Activated naive CD4-positive, alpha-beta T cell (primary cell): ENCODE measurements at places on chromosomes 3 and 15.

- DNase-seq, result no peak
Measured at GRCh38 chr15:100026041-100026440, 292.8 kb upstream of the LYSMD4 start.

DNA sequence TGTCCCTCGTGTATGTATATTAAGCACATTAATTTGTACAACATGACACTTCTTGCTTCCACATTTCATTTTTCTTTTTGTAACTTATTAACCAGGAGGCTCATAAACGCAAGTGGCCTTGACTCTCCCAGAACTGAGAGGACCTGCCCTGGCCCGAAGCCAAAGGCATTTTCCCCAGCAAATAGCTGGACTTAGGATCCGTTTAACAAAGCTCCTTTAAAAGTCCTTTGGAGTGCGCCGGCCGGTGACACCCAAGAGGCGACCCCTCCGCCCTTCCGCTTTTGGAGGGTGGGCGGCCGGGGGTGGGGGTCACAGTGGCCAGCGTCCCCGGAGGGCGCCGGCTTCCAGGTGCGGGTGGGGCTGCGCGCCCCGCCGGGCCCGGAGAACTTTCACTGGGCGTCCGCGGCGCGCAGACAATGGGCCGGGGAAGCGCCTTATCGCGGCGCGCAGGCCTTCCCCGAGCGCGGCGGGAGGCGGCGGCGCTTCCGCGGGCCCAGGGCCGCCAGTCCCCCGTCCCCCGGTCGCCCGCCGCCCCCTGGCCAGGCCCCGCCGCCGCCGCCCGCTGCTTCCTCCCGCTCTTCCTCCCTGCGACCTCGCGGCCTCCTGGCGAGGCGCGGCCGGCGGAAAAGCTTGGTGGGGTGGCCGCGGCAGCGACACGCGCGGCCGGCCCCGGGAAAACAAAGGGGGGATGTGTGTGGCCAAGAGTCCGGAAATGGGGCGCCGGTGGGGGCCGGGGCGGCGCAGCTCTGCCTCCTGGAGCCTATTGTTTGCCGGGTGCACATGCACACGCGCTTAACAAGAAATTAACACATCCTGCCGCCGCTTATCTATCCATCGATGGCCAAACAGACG, 613.4 kb downstream of the MCTP2 start:
- DNase-seq, result no peak

DNA sequence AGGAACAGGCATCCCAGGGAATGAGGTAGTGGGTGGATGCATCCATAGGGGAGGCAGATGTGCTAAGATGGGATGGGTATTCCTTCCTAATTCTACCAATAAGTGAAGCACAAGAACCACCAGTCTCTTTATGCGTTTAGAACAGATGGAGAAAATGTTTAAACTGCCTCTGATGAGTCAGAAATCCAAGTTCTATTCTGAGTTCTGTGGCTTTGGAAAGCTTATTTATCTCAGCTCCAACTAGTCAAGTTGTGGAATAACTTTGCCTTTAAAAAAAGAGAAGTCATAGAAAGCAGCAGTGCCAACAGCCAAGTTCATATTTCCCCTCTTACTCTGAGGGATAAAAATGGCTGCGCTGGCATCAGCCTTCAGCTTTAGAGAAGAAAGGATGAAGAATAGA, 761.7 kb downstream of the IGSF11 start:
- no peak for DNase-seq

- no peak for DNase-seq
Measured at GRCh38 chr3:148077318-148077923, 620.3 kb upstream of the AGTR1 start.

DNA sequence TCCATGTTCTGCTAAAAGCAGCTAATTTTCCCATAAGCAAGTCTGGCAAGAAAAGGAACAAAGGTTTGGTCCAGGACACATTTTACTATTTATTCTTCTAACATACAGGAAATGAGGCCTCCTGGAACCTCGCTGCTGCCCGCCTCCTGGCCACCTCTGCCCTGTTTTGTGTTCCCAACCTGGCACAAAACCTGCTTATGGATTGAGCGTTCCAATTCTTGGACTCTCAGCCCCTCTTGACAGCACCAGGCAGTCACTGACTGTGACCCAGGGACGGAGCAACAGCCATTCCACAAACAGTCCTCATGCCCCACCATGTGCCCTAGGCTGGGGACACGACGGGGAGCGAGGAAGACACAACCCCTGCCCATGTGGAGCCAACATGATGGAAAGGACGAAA, 11.6 kb upstream of the SSUH2 start:
- DNase-seq, result no peak

DNA sequence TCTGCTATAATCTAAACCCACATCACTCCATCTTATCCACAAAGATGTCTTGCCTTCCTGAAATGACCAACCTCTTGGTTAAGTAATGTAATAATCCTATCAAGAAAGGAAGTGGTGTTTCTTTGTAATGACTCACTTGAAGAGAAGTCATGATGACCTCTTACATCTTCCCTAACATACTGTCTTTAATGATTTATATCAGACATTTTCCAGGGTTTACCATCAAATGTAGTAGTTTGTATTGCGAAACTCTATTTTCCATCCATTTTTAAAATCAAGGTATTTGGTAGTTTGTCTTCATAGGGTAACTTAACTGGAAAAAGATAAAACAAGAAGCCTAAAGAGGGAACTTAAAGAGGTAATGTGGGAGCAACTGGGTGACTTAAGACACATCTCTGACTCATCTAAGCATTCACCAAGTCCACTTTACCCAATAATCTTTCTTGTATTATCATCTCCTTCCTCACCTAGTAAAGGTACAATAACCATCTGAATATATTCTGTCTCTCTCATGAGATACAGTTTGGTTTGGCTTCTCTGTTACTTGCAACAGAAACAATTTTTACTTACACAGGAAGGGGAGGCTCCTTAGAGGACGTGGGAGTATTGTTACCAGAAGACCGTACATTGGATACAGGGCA, 5.7 kb upstream of the MAPK6 start:
- DNase-seq, result no peak

DNA sequence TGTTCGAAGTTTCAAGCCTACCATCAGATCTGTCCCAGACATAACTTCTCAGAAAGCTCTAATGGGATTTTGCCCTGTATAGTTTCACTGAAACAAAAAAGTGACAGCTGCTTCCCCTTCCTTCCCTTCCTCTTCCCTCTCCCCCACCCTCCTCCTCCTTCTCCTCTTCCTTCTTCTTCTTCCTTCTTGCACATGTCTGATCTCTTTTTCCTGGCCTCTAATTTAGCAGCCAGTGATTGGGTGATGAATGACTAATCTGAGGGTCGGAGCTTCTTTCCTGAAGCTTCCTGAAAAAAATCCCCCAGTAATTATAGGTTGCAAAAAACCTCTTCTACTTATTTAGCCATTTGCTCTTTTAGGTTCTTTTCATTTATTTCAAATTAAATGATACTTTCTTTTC, 168.7 kb downstream of the POTEB3 start:
- DNase-seq, result no peak

DNA sequence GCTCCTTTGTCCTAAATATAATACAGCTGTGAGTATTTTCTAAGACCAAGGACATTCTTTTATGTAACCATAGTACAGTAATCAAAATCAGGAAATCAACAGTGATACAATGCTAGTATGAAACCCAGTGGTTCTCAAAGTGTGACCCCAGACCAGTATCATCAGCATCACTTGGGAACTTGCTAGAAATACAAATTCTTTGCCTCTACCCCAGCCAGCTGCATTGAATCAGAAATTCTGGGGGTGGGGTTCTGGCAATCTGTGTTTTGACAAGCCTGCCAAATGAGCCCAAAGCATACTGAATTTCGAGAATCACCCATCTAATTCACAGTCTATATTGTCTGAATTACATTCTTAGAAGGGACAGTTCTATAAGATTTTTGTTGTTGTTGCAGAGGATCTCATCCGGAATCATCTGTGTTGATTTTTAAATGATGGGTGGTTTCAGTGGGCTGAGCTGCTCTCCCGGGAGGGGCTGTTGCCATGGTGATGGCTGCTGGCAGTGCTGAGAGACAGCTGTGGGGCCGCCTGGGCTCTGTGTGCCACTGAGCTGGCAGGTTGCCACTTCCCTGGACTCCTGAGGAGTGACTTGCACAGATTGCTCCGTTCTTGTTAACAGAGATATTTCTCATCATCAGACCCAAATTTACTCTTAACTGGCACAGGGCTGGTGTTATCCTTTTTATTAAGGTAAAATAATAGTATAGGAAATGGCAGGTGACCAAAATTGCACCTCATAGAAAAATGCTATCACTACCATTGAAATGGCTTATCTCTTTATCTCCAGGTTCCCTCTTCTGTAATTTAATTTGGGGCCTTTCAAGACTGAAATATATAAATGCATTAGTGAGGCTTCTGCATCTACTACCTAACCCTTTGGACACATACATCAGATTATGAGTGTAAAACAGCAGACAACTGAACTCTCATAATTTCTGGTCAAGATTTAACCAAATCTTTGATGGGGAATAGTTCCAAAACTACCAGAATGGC, 56.5 kb downstream of the NEK11 start:
- no peak for DNase-seq

DNA sequence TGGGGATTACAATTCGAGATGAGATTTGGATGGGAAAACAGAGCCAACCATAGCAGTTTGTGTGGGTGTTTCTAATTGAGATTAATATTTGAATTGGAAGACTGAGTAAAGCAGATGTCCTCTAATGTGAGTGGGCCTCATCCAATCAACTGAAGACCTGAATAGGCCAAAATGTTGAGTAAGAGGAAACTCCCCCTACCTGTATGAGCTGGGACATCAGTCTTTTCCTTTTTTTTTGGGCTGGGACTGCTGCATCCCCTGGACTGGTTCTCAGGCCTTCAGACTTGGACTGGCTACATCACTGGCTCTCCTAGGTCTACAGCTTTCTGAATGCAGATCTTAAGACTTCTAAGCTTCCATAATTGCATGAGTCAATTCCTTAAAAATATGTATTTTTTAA, 144.1 kb downstream of the CD47 start:
- no peak for DNase-seq

GRCh38 chr3:59753808-59754450, 704.1 kb upstream of the CFAP20DC start:
- DNase-seq, result no peak

DNA sequence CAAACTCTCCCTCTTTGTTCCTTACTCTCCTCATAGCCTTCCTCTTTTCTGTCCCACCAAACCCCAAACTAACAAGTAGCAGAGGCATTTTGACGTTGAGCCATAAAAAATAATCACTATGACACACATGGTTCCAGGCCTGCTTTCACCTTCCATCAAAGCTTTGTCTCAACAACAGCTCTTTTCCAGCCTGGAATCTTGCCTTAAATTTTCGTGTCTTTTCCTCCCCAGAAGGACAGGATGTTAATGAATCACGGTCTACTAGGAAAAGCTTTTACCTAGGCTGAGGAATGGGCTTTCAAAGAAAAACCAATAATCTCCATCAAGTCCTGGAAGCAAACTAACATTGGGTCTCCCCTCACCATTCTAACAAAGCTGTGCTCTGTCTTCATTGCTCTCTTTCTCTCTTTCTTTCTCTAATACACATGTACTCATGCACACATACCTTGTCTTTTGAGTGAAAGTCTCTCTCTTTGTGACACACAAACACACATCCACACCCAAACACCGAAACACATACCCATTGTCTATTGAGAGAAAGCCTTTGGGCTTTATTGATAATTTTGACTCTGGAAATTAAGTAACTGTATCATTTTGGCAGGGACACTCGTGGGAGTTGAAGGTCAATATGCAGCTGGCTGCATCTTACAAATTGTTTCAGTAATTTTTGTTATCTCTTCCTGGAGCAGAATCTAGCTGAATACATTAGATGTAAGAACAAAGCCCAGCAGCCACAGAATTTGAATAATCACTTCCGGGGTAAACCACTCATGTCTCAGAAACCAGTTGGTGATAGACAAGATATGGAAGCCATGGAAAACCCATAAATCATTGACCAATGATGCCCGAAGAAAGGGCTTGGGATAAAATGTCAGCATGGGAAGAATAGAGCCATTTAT, 107.4 kb upstream of the SLC4A7 start:
- DNase-seq, result no peak

GRCh38 chr3:172699031-172699430, 11.8 kb downstream of the NCEH1 start:
- no peak for DNase-seq

DNA sequence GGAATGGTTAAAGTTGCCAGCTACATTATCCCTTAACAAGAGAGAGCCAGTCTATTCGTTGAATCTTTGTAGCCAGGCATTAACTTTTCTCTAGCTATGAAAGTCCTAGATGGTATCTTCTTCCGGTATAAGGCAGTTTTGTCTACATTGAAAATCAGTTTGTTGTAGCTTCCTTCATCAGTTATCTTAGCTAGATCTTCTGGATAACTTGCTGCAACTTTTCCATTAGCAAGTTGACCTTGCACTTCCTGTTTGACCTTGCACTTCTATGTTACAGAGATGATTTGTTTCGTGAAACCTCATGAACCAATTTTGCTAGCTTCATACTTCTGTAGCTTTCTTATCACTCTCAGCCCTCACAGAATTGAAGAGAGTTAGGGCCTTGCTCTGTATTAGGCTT, 24.1 kb downstream of the TOPAZ1 start:
- DNase-seq, result no peak

GRCh38 chr3:114231616-114232015, 5.8 kb downstream of the ZNF80 start:
- DNase-seq, result no peak

- no peak for DNase-seq
Measured at GRCh38 chr3:132432639-132433038, 15.3 kb downstream of the DNAJC13 start.

- DNase-seq, result no peak
Measured at GRCh38 chr3:11607816-11608215, 35.9 kb downstream of the VGLL4 start.

- no peak for DNase-seq
Measured at GRCh38 chr3:133477487-133477886, 77.6 kb downstream of the BFSP2 start.

GRCh38 chr3:103712320-103713008, 1277.6 kb downstream of the ZPLD1 start:
- no peak for DNase-seq

- DNase-seq, result no peak
Measured at GRCh38 chr15:39059917-39060316, 495.3 kb upstream of the RASGRP1 start.

DNA sequence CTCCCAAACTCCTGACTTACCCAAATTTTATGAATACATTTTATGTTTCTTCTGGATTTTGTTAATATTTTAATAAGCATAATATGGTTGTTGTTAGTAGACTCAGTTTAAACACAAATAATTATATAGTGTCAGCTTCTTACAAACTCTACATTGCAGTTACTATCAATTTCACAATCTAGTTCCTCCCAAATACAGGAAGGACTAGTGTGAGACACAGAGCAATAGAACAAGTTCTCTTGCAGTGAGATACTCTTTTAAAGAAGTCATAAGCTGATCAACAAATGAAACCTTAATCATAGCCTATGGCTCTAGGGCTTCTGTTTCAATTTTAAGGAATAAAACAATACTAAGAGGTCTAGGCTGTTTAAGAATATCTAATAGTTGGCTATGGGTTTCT, 86.1 kb downstream of the SAMMSON start:
- DNase-seq, result no peak

DNA sequence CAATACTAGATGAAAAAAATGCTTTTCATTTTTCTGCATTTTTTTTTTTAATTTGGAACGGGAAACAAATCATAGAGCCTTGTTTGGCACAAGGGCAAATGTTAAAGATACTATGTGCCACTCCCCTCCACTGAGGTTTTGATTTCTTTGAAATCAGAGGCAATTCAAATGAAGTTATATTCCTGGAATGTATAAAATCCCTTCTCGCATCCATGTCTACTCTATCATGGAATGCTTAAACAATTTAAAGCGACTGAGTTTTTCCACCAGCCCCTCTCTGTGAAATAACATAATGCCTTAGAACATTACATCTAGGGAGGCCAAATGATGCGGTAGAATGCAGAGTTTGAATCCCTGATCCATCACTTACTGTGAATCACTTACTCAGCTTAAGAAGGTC, 69.7 kb downstream of the FMN1 start:
- DNase-seq, result no peak

- no peak for DNase-seq
Measured at GRCh38 chr3:114213292-114213626, 24.1 kb downstream of the ZNF80 start.
